ENCODE measurements at places on chromosomes 1 and 21. TPM values are rescaled to one million over a fixed set of nuclear protein-coding genes. Genes with fewer than 3 reads are reported as not detected.

HMGB4 gene
- not detected for total RNA-seq

C1QA gene
- total RNA-seq, result 134 TPM

ESPN gene
- 65.7 TPM for total RNA-seq

LINGO4 gene
- 0.54 TPM for total RNA-seq

MIXL1 gene
- 0.29 TPM for total RNA-seq

VCAM1 gene
- total RNA-seq, result 6.5 TPM

SMIM1 gene
- 2.6 TPM for total RNA-seq

DNA sequence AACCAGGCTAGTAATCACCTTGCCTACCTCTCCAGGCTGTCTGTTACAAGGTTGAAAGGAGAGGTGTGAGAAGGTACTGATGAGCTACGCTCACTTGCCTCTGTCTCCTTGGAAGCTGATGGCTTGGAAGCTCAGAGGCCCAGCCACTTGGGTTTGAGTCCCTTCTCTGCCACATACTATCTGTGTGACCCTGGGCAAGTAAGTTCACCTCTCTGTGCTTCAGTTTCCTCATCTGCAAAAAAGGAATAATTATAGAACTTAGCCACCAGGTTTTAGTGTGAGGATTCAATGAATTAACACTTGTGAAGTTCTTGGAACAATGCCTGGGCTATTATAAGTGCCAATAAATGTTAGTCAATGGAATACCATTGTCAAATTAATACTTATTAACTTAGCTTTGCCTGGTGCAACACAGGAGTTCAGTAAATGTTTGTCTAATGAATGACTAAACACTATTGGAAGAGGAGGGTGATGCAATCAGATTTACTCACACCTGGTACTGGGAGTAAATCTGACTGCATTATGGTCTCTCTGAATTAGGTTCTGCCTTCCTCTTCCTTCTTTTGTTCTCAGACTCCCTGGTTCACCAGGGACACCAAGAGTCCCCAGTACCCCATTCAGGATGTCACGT lies 55.5 kb downstream of the TRABD2B start:
- DNase-seq, result no peak

DNA sequence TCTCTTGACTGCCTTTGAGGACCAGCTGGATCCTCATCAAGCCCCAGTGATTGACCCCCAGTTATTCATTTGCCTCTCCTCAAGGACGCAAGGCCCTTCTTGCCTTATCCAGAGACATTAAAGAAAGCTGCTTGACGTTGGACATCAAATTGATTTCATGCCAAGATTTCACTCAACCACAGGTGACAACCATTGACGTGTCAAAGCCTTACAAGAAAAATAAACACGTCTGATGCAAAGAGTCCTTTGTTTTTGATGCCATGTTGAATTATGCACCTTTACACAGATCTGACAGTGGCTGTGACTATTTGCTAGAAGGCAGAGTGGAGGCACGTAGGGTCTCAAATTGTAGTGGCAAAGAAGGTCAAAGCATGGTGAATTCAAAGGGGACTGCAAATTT lies 666.2 kb upstream of the CAMK1G start:
- no peak for DNase-seq

- DNase-seq, result no peak
These were observed 28.3 kb downstream of the TLCD4 start for GRCh38 chr1:95145493-95145892.

DNA sequence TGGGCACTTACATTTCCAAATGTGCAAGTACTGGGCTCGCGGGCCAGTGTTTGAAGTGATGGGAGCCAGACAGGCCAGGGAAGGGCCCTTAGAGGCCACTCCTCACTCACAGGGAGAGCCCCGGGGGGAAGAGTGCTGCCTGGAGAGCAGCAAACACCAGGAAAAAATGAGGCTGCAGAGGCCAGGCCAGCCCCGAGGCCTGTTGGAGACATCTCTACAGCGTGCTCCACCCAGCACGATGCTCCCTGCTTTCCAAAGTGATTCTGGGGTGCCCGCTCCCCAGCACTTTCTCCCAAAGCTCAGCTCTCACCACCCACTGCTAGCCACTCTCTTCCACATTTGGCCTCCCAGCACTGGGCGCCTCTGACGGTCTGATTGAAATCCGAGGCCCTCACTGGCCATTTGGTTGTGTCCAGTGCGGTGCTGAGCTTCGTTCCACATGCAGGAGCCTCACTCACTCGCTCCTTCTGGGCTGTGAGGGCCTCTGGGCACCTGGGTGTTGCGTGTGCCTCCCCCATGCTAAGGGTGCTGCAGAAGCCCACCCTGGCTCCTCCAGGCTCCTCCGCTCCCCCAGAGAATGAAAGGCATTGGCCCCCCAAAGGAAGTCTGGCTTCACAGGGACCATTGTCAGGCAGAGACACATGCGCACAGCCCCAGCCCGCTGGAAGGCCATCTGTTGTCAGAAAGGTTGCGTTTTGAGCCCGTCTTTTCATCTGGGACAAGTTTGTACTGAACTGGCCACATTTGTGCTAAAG lies 385.4 kb upstream of the VAMP3 start:
- DNase-seq, result no peak

DNA sequence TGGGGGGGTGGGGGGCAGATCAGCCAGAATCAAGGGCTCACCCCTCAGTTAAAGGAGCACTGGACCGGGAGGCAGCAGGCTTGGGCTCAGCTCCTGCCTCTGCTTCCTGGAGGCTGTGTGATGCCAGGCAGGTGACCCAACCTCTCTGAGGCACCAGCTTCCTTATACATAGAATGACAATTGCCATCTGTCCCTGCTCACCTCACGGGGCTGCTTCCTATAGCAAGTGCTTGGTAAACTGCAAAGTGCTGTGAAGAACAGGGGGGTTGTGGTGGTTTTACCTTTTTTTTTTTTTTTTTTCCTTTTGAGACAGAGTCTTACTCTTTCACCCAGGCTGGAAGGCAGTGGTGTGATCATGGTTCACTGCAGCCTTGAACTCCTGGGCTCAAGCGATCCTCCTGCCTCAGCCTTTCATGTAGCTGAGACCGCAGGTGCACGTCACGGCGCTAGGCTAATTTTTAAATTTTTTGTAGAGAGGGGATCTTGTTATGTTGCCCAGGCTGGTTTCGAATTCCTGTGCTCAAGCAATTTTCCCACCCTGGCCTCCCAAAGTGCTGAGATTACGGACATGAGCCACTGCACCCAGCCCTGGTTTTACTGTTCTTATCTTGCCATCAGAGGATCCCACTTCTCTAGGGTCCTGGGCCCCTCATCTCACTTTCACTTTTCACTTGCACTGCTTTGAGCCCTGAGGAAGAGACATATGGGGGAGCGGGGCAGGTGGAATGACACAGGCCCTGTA lies 11.6 kb downstream of the KCNQ4 start:
- DNase-seq, result no peak

DNA sequence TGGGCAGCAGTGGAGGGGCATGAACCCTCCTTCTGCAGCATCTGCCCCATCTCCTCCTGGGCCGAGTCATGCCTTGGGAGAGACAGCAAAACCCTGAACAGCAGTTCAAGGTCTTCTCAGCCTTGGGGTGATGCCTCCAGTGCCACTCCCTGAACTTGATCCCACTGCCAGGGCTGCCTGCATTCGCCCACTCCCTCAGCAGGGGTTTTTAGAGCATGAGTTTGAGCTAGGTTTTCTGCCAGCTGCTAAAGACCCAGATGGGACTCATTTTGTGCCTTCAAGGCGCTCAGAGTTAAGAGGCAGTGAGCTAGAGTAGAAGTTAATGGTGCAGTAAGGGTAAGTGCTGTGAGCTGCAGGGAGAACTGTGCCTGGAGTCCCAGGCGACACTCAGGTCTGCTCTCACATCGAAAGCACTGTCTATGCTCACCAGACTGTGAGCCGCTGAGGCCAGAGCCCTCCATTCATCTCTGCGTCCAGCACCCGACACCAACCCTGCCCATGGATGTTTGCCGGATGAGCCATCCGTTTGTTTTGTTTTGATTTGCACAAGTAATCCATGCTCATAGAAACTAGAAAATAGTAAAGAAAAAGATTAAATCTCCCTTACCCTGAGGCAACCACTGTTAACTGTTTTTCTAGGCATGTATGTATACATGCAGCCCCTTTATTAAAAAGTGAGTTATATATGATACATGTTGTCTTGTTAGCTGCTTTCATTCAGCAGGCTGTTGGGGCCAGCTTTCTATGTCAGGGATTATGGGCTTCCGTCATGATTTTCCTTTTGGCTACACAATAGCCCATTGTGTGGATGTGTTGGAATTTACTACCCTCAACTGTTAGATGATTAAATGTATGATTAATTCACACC lies 67.8 kb downstream of the VPS26C start:
- DNase-seq, result no peak

- no peak for DNase-seq
These were observed 80.8 kb downstream of the DOP1B start for GRCh38 chr21:36237441-36237840.

- no peak for DNase-seq
These were observed 149.0 kb upstream of the CACYBP start for GRCh38 chr1:174850726-174851125.

- no peak for DNase-seq
These were observed 35.6 kb upstream of the ADGRL4 start for GRCh38 chr1:79042117-79042516.

DNA sequence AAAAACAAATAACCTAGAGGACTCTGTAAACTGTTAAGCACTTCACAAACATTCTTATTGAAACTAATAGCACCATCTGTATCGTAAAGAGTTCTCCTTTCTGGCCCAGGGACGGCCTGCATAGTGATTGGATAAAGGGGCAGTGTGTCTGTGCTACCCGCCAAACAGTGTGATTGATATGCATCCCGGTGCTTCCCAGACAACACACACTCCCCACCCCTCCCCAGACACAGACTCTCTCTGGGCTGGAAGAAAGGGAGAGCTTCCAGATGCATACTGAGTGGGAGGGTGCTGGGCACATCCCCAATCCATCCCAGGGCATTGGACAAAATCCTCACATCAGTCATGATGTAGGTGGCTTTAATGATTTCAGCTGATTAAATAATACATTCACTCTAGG lies 3.7 kb downstream of the HSD11B1 start:
- no peak for DNase-seq

DNA sequence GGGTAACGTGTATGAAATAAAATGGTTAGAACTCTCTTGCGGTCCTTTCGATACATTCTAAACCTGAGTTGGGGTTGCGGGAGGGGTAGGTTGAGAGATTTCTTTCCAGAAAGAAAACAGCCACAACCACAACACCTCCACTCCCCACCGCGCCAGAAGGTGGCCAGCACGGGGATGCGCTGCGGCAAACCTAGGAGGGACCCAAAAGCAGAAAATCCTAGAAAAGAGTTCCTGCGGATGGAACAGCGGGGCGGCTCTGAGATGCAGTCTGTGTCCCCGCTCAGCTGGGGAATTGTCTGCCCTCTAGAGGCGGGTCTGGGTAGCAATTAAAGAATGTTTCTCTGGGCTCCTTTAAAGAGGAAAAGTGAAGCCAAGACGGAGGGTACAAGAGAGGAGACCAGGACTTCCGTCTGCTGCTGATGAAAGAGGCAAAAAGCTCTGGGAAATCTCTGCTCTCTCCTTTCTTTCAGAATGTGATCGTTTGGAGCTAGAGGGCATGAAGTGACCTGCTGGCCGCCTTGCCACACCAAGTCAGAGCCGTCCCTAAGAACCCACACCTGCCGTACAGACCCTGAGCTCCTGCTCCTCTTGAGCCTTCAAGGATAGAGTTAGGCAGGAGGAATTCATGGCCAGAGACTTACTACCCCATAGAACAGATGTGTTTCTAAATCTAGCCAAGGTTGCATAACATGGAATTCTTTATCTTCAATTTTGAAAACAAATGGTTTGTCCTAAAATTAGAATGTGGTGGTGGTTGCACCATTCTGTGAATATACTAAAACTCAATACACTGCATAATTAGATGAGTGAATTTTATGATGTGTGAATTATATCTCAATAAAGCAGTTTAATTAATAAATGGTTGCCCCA lies 46.5 kb upstream of the COA6 start:
- peak; percentile 42 for DNase-seq

GRCh38 chr1:84847253-84848250 lies 45.5 kb downstream of the LPAR3 start:
- peak; percentile 82 for DNase-seq

DNA sequence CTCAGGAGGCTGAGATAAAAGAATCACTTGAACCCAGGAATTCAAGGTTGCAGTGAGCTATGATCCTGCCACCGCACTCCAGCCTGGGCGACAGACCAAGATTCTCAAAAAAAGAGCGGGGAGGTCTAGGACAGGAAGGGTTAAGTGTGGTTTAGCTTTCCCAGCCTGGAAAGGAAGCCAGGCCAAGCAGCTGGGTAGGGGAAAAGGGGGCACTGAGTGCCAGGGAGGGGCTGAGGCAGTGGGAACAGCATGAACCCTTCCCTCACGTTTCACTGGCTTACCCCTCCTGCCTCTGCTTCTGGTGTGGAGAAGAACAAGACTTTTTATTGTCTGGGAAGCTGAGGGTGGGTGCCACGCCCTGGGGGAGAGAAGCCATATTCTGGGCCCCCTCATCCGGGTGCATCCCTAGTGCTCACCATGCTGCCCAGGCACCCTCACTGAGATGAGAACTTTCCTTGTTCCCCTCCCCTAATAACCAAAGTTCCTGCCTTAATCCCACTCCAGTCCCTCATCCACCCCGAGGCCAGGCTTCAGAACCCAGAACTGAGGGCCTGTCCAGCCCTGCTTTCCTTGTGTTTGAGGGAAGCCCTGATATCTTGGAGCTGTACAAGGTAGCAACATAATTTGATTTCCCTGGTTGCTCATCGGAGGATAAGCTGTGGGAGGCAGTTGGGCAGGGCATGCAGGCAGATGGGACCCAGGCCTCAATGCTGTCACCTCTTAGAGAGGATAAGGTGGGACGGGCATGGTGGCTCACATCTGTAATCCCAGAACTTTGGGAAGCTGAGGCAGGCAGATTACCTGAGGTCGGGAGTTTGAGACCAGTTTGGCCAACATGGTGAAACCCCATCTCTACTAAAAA lies 2.0 kb upstream of the LMNA start:
- DNase-seq, result peak; percentile 12

- no peak for DNase-seq
These were observed 28.7 kb upstream of the KCNJ15 start for GRCh38 chr21:38228115-38228514.

All from mucosa of descending colon (tissue), 3 donors.